ENCODE measurements at places on chromosomes 12 and 14.
A peak's percentile ranks its signal among the peaks of the same experiment; 100 is the strongest.

DNA sequence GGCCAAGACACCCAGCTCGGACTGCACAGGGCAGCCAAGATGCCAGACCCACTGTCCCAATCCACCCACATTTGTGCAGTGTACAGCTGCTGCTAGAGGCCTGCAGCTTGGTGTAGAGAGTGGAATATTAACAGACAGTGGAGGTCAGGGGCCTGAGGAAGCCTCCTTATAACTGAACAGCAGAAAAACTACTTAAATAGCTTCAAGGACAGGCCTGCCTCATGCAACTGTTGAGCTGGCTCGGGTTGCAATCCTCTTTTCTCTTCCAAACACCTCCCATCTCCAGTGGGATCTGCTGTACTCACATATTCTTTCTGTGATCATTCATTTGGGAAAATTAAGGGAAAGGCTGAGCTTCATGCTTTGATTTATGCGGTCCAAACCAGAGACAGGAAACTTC, 1043.2 kb upstream of the TMEM132C start:
- DNase-seq = no peak

- no peak for DNase-seq
Measured at GRCh38 chr12:6450091-6450868, 1.6 kb upstream of the TAPBPL start.

GRCh38 chr12:45130881-45131281, 80.0 kb upstream of the DBX2 start:
- DNase-seq = peak; percentile 64

GRCh38 chr12:103278329-103278728, 217.4 kb downstream of the C12orf42 start:
- no peak for DNase-seq

DNA sequence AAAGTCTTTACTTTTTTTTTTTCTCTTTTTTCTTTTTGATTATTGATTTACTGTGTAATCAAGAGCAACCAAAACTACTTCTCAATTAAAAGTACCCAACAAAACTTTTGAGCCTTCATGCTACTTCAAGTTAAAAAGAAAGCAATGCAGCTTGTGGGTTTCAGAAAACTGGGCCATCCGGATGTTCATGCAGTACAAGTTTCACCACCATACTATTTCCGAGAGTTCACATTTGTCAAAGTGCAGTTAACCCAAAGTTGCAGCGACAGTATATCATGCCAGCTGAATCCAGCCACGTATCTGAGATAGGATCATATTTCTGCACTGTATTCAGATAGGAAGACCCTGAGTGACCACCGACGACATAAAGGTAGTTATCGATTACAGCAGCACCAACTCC, 33.0 kb downstream of the KLHL28 start:
- no peak for DNase-seq

DNA sequence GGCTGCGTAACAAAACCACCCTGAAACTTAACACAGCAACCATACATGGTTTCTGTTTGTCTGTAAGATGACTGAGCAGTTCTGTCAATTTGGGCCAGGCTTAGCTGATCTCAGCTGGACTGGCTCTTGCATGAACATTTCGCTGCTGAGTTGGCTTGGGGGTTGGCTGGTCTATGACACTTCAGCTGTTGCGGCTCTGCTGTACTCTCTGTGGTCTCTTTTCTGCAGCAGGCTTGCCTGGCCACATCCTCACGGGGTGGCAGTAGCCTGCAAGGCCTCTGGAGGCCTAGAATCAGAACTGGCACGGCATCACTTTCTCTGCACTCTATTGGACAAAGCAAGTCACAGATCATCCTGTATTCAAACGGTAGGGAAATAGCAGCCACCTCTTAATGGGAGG, 216.2 kb downstream of the BCL11B start:
- no peak for DNase-seq

- DNase-seq = no peak
Measured at GRCh38 chr12:111494676-111495075, 89.0 kb downstream of the SH2B3 start.

DNA sequence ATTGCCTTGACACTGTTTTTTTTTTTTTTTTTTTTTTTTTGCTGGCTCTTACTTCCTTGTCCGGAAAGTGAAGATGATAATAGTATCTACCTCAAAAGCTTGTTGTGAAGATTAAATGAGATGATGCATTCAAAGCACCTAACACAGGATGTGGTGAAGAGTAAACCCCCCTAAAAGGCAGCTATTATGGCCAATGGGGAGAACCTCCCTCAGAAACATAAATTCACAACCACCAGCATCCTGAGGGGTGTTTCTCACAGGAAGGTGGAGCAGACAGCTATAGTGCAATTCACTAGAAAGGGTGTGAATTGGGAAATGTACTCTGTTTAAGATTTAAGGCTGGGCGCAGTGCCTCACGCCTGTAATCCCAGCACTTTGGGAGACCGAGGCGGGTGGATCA, 85.4 kb upstream of the CRY1 start:
- no peak for DNase-seq

GRCh38 chr12:100329800-100330199, 27.1 kb upstream of the SLC17A8 start:
- DNase-seq = no peak

- peak; percentile 7 for DNase-seq
Measured at GRCh38 chr12:2804393-2805142, 7.9 kb upstream of the ITFG2 start.

GRCh38 chr14:25848601-25849000, 749.2 kb downstream of the NOVA1 start:
- no peak for DNase-seq

DNA sequence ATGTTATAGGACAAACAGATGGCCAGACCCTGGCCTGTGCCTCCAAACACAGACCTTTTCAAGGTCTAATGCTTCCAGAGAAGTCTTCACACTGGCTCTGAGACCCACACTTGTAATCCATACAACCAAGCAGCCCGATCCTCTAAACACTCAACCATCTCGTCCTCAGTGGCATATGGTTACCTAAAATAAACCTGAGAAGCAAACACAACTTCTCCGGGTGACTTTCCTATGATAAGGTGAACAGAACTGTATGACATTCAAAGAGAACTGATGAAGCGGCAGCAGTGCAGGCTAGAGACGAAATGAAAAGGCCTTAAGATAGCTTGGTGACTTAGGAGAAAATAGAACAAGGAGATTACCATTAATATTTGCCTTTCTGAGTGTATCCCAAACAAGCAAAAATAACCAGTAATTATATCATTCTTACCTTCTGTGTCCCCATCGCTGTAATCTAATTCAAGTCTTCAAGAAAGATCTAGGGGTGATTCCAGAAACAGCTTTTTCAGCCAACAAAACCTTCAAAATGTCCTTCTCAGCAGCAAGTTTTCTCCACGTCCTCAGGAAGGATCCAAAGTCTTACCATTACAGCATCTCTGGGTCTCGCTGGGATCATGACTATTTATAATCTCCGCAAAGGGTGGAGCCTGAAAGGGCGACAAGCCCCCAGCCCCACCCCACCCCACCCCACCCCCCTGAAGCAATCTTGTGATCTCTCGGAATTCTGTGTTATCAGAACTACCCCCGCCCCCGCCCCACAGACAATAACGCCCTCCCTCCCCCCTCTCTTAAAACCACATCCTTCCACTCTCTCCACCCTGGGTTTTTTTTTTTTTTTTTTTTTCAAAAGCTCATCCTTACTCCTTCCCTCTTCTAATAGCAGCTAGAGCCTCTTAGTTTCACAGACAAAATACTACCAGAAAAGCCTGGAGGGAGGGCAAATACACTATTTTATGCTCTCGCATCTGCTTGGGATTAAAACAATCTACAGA, at the start of gene SLC2A3:
TSS of gene SLC2A3 (minus strand) at position 598 of the 992 bp plus-strand sequence. CDS start at position 445, 153 bp downstream.
- DNase-seq = no peak
